ENCODE measurements at places on chromosomes 6 and 20. TPM values are rescaled to one million over a fixed set of nuclear protein-coding genes. Genes with fewer than 3 reads are reported as not detected.
A peak's percentile ranks its signal among the peaks of the same experiment; 100 is the strongest.

Gene TRAPPC3L
- total RNA-seq: 0.24 TPM

Gene ZFP57
- 0.24 TPM for total RNA-seq

Gene KIF3B
- total RNA-seq: 13.1 TPM

Gene FLOT1
- 179 TPM for total RNA-seq

Gene DLL1
- 19.0 TPM for total RNA-seq

GRCh38 chr6:24924580-24925356 lies 11.0 kb downstream of the RIPOR2 start:
- no peak for DNase-seq

DNA sequence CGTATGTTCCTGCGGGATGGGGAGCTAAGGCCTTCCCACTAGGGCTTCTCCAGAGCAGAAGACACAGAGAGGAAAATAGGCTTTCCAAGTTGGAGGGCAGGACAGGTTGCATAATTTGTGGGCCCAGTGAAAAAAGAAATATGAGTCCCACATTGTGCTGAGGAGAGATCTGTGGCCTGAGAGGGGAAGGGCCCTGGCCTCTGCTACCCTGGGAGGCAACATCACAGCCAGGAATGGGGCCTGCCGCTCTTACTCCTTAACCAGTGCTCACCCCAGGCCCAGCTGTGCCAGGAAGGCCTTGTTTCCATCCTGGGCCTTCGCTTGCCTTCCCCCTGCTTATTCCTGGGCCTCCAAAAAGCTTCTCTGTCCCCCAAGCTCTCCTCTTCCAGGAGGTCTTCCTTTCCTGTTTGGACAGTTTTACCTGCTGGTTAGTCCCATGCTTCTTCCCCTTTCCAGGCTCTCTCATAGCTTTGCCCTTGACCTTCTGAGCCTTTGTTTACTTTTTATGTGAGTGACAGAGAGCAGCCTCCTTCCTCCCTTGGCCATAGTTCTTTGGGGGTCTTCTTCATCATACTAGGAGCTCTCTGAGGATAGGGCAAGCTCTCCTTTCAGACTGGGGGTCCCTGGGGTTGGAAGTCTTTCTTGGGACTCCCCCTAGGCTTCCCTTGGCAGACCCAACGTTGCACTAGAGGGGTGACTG lies 26.2 kb upstream of the VEGFA start:
- no peak for DNase-seq

GRCh38 chr6:29827579-29828470 lies at the start of gene HLA-G:
HLA-G (plus strand) TSS chr6:29827825; CDS start chr6:29827845, 20 bp downstream.
- DNase-seq: peak; percentile 29

- DNase-seq: no peak
Measured at GRCh38 chr20:24610341-24611115, 141.1 kb downstream of the SYNDIG1 start.

DNA sequence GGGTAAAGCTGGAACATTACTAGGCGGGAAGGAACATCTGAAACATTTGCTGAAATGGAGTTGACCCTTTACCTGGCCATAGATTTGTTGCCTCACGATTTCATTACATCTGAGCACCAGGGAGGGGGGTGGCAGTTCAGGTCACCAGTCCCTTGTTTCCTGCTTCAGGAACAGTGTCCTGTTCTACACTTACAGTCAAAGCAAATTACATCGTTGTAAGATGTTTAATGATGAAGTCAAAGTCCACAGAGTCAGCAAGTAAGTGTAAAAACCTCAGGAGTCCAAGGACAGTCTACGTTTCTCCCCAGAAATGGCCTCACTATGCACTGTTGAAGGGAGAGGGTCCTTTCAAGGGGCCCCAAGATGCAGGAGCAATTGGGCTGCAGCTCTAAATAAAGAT lies 8.9 kb upstream of the MICB start:
- DNase-seq: no peak

- DNase-seq: no peak
Measured at GRCh38 chr6:114432400-114432799, 89.6 kb upstream of the HS3ST5 start.

DNA sequence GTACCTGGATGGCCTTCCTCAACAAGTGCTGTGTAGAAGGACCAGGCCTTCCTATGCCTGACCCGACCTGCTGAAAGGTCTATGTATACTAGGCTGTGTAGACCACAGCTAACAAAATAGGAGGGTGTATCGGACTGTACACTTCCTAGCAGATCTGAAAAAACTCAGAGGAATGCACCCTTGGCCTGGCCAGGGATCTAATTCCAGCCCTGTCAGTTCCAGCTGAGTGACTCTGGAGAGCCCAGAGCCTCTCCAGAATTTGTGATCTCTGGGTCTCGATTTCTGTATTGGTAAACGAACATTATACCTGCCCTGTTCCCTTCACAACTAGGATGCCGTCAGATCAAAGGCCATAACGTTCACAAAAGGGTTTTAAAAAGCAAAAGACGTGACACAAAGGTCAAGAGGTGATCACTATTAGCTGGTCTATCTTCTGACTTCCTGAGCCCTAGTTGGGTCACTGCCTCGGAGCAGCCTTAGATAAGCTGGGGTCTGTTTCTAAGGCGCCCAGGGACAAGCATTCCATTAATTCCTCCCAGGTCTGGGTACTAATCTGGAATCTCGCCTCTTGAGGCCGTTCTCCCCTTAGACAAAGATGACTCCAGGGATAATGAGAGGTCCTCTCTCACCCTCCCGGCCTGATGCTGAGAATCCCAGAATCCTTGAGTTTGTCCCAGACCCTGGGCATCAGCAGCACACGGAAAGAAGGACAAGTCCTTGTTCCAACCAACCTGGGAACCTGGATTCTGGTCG lies 13.9 kb downstream of the MTCH1 start:
- DNase-seq: no peak

- no peak for DNase-seq
Measured at GRCh38 chr6:18314317-18314997, 50.1 kb upstream of the DEK start.

DNA sequence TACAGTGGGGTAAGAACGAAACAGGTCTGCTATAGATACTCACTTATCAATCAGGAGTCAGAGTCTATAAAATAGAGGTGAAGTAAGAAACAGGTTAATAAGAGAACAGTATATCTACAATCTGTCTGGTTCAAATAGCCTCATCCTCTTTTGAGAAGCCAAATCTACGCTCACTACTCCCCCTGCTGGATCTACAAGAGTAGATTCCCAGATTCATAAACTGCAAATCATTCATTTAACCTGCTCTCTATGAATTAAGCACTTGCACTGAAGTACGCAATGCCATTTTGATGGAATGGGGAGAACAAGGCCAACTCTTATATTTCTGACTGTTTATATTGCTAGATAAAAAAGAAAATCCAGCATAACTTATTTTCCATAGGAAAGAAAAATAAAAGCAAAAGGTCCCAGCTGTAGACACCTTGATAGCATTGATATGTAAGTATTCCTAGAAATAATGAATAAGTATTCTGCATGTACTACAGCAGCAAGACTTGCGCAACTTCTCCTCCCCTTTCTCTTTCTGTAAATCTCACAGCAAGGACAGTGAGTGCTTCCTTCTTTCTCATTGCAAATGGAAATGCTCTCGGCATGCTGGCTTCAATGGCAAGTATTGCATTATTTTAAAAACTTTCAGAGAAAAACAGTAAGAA lies 92.3 kb downstream of the RFX6 start:
- DNase-seq: peak; percentile 13

- DNase-seq: no peak
Measured at GRCh38 chr6:140554421-140554820, 1180.0 kb upstream of the CITED2 start.

Data from left cardiac atrium (tissue), 4 donors.